T-helper 9 cell (primary cell): ENCODE measurements at places on chromosomes 12 and 14.

DNA sequence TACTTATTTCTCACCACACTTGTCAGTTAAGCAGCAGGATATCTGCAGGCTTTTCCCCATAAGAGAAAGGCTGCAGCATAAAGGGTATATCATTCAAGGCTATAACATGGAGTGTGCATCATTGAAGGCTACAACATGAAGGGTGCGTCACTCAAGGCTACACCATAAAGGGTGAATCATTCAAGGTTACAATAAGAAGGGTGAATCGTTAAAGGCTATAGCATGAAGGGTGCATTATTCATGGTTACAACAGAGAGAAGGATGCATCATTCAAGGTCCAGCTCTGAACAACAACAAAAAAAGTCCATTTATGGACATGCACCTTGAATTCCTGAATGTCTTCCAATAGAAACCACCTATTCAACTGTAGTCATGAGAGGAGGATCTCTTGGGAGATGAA lies 32.8 kb upstream of the LUM start:
- no peak for DNase-seq

- no peak for DNase-seq
These were observed 15.4 kb upstream of the SELPLG start for GRCh38 chr12:108649126-108649525.

DNA sequence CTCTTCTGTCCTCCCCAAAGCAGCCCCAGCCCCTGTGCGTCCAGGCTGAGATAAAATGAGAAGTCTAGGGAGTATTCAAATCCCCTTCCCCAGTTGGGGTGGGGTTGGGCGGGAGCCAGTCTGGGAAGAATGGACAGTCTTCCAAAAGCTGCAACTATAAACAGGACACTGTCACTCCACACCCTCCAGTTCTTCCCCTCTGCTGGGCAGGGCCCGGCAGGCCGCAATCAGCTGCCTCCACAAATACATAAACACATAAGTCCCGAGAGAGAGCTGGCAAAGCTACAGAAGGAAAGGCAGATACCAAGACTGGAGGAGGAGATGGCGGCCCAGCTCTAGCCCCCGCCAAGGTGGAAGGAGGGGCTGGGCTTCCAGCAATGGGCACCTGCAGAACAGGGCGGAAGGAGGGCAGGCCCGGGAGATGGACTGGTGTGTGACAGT lies 12.7 kb downstream of the LTBP2 start:
- no peak for DNase-seq

DNA sequence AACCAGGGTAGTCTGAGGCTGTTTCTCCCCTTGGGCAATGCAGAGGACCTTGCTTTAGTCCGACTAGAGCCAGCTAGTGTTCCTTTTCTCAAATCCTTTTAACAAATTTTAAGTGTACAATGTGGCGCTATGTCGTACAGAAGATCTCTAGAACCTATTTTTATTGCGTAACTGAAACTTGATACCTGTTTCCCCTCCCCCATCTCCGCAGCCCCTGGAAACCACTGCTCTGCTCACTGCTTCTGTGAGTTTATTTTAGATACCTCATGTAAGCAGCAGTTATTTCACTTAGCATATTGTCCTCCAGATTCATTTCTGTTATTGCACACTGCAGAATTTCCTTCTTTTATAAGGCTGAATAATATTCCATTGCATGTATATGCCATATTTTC lies 1092.3 kb downstream of the AACS start:
- DNase-seq, result no peak

GRCh38 chr12:14849661-14850060 lies 6.3 kb upstream of the ART4 start:
- DNase-seq, result no peak

DNA sequence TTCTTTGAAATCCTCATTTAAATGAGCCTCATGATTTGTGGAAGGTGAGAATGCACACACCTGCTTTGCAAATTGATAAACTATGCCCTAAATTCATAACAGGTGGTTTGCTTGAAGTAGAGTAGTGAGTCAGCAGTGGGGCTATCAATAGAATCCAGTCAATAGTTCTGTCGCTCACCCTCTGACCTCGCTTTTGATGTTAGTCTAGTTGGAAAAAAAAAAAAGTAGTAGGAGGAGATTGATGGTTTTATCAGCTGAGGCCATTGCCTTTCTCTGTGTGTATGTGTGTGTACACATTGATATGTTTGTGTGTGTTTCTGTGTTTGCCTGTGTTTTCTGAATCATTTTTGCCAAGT lies 267.3 kb downstream of the SNAPC1 start:
- DNase-seq, result no peak

- no peak for DNase-seq
These were observed 134.4 kb downstream of the GXYLT1 start for GRCh38 chr12:42010257-42010656.

- no peak for DNase-seq
These were observed 73.4 kb upstream of the EIF5 start for GRCh38 chr14:103260629-103261124.

GRCh38 chr14:78363008-78363407 lies 192.8 kb downstream of the NRXN3 start:
- no peak for DNase-seq

DNA sequence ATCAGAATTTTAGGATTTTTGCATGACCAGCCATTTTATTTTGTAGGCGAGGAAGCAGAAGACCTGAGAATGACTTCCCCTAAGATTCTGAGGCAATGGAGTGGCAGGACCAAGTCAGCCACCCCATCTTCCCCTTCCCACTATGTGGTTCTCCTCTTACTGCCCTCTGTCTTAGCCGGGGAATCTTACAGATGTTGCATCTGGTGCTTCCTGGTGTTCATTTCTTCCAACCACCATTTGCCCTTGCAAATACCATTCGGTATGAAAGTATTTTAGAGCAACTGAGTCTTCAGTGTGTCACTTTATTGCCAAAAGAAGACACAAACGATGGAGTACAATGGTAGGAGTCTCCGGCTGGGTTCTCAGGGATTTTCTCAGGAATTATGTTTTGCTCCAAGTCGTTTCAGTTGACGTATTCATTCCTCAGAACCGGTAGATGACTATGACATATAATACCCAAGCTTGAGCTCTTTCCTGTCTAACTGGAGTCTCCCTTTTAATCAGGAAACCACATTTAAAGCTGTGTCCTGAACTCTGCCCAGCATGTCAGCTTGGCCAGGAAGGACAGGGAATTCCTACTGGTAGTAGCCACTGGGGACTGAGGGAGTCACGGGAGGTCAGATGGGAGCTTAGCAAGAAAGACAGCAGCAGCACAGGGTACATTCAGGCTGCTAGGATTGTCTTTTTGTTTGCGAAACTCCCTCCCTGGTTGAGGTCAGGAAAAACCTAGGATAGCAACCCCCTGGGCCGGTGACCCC lies 87.0 kb downstream of the SAMD4A start:
- DNase-seq, result no peak

DNA sequence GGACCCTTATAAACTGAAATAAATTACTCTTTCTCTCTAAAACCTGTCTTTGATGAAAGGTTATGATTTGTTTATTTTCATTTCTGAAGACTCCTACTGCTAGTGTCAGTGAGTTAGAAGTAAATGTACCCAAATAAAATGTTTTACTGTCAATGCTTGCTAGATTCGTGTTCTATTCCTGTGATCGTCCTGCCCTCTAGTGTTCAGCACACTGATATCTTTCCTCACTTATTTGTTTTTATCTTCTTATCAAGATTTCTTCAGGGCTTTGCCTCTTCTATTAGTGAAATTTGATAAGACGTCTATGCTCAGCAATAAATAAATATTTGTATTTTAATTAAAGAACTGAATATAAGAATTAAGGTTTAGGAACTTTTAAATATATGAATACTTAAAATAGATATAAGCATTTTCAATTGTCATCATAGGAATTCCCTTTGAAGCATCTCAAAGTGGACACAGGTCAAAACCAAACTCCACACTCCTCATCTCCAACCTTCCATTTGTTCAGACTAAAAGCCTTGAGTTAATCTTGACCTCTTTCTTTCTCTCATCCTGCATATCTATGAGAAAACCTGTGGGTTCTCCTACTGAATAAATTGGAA lies 75.8 kb downstream of the C12orf50 start:
- no peak for DNase-seq

- DNase-seq, result no peak
These were observed 159.1 kb downstream of the ADGRD1 start for GRCh38 chr12:131112700-131113290.

DNA sequence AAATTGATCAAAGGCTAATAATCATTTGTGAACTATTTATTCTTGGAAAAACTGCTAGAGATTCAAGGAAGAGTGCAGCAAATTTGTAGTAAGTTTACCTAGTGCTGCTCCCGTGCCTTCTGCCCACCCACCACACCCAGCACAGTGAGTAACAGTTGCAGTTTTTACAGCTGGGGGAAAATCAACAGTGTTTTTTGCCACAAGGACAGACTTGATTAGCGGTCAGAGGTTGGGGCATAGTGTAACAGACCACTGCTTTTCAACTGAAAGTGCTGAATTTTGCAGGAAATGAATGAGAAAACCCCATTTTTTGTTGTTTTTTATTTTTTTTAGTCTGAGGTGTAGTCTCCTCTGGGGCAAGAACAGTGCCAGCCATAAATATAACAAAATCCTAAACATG lies 7.5 kb upstream of the KLRK1 start:
- DNase-seq, result no peak

- no peak for DNase-seq
These were observed 13.7 kb upstream of the CLEC4D start for GRCh38 chr12:8499616-8500015.

DNA sequence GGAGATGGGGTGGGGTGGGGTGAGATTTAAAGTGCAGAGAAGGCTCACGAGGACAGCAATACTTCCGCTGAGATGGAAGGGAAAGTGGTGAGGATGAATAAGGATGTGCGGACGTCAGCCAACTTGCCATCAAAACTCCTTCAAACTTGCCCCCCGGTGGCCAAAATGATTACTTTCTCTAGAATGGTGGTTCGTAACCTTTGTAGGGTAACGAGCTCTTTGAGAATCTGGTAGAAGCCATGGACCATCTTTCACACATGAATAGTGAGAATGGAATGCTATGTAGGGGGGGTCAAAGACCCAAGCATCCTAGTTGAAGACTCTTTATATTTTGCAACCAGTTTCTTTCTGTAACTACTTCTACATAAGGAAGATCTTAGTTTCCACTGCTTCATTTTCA lies 245.9 kb upstream of the DDHD1 start:
- DNase-seq, result no peak

DNA sequence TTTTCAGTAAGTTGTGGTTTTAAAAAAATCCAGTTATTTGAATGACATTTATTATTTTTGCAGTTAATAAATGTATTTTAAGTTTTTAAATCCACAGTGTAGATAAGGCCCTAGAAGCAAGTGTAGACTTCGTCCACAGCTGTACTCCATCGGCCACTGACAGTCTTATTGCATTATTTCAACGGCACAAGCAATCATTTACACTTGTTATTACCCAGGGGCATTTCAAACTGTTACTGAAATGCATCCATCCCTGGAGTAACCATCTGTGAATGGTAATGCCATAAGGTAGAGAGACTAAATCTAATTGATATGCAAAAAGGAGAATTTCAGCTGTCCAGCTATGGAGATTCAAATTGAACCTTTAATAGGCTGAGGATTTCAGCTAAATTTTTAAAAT lies 48.4 kb downstream of the BICD1 start:
- DNase-seq, result no peak

DNA sequence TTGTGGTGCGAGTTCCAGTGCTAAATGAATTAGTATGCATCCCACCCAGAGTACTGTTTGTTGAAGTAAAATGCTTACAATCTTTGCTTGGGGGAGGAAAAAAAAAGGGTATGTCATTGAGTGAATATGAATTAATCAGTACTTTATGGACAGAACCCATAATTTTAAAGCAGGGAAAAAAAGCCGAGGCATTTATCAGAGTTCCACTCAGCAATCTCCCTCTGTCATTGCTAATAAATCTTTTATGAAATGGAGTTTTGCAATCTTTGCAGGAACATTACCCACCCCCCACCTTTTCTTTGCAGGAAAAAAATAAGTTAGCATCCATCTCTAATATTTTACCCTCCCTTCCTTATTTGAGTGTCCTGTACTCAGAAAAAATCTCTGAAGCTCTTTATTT lies 127.9 kb upstream of the TMPO start:
- DNase-seq, result no peak

GRCh38 chr12:20601668-20602280 lies 93.4 kb upstream of the SLCO1C1 start:
- no peak for DNase-seq

- DNase-seq, result no peak
These were observed 27.4 kb downstream of the ABCD4 start for GRCh38 chr14:74275241-74275841.

GRCh38 chr14:36478782-36479181 lies 41.2 kb downstream of the NKX2-1 start:
- DNase-seq, result no peak

GRCh38 chr12:108559748-108560147 lies 1.2 kb downstream of the SART3 start:
- DNase-seq, result no peak

DNA sequence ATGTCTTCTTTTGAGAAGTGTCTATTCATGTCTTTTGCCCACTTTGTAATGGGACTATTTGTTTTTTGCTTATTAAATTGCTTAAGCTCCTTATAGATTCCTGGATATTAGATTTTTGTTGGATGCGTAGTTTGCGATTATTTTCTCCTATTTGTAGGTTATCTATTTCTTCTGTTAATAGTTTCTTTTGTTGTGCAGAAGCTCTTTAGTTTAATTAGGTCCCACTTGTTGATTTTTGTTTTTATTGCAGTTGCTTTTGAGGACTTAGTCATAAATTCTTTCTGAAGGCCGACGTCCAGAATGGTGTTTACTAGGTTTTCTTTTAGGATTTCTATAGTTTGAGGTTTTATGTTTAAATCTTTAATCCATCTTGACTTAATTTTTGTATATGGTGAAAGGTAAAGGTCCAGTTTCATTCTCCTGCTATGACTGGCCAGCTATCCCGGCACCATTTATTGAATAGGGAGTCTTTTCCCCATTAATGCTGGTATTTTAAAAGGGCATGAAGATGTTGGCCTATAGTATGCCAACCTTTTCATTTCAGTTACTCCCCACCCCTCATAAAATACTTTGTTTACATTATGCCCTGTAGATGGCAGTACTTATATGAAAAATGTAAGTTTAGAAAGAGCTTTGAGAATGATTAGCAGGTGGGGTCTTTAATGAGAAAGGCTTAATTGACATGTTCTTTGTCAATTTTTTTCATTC lies 62.9 kb upstream of the PSMA6 start:
- DNase-seq, result no peak

- no peak for DNase-seq
These were observed 7.3 kb downstream of the IFI27 start for GRCh38 chr14:94117856-94118255.
